NCI-H1930 (cell line): ENCODE measurements at places on chromosomes 4 and X.

DNA sequence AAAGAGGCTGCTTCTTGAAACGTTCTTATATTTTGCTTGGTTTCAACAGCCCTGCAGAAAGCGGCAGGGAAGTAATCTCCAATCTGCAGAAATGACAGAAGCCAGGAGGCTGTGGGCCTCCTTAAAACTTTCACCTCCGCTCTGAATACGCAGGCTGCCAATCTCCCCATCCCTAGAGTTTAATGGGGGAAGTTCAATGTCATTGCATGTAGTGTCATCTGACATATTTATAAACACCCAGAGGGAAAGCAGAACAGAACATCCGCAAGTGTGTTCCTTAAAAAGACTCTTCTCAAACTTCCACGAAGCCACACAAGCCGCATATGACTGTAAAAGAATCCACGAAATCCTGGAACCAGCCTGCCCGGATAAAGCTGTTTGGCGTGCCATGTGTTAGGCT lies 148.8 kb upstream of the TBL1X start:
- no peak for DNase-seq

GRCh38 chr4:8920289-8920965 lies 48.8 kb upstream of the HMX1 start:
- DNase-seq = no peak

GRCh38 chr4:112652216-112652615 lies 15.3 kb downstream of the LARP7 start:
- no peak for DNase-seq

DNA sequence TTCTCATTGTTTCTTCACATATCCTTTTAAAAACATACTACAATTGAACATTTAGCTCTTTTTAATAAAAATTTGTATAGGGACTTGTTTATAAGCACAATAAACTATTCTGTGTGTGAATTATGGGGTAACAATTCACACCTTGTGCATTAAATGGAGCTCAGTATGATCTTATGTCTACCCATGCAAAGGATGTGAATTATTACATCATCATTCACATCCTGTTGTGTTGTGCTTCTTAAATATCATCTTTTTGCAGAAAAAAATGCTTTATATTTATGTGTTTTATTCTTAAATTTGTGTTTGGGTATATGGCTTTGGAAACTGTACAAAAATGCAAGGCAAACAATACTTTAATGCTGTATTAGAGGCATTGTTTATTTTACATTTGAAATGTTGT lies 96.7 kb upstream of the PABPC4L start:
- no peak for DNase-seq

DNA sequence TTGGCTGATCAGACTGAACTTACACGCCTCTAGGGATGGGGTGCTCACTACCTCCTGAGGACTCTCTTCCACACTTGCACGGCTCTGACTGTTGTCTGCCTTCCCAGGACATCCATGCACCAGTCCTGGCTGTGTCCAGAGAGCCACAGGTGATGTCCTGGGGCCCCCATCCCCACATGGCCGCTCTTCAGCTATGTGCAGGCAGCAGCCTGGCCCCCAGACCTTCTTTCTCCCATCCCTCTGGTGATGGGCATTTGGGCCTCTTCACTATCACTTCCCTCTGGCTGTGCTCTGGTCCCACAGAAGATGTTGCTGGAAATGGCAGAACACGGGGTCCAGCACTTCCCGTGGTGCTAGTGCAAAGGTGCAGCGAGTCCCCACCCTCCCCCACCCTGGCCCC lies 40.9 kb upstream of the HMX1 start:
- no peak for DNase-seq

- no peak for DNase-seq
These were observed 11.3 kb downstream of the SLC38A5 start for GRCh38 chrX:48458711-48459110.

- peak; percentile 12 for DNase-seq
These were observed 208.4 kb downstream of the ANTXR2 start for GRCh38 chr4:79864500-79865200.

DNA sequence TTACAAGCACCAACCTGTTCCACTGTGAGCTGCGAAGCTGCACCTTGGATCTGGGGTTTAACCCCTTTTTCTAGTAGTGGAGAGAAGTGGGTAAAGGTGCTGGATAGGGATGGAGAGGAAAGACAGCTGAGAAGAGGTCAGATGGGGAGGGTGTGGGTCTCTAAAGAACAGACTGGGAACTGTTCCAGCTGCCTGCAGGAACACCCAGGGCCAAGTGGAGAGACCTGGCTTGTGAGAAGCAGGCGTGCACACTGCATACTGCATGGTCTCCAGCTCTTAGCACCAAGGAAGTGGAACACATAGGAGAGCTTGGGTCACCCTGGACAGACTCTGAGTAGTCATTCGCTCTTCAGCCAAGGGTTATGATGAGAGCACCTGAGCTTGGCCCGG lies 16.1 kb downstream of the BCOR start:
- DNase-seq = no peak

GRCh38 chr4:123599061-123599919 lies 202.7 kb downstream of the SPRY1 start:
- no peak for DNase-seq

DNA sequence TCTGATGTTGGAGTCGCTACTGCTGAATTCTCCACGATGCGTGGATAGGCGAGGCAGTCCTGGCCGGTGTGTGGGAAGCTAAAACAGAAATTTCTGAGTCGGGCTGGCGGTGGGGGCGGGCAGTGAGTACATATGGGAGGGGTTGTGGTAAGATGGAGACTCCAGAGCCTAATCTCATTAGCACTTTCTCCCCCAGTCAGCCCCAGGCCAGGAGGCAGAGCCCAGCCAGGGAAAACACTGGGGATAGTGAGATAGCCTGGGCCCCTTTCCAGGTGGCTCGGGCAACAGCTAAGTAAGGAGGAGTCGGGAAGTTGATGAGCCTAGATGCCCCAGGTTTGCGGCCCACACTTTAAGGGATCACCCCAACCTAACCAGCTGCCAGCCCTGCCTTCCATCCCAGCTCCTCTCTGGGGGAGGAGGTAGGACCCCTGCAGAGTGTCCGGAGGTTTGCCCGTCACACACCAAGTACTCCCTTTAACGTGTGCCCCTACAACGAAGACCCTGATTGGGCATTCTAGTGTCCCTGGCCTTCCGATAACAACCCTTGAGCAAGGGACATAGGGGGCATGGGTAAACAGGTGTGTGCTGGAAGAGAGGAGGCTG lies 2.4 kb upstream of the LOC101059915 start:
- no peak for DNase-seq

DNA sequence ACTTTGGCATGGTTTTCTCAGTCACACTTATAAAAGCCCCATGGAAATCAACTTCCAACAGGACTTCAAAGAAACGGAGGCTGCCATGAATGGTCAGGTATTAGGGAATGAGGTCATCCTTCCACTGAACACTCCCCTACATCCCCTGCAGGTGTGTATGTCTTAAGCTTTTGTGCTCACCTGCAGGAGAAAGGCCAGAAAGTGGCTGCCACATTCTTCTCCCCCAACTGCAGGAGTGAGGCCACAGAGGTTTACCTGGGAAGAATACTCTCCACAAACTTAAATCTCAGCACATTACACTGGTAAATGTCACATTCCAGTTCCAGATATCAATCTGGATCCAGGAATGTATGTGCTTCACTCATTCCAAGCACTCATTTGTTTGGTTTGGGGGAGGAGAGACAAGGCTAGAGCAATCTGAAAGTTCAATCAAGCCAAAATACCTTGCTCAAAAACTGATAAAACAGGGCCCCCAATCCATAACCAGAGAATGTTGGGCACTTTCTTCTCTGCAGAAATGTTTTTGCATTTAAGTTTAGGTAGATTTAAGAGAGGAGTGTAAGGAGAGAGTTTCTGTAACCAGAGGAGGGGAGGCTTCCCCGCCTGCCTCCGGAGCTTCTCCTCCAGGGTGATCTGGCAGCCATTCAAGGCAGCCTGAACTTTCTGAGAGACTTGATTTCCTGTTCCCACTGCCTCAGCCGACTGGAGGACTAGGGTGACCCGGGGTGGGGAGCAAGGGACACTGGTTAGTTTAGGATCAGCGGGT lies 15.4 kb downstream of the FAM9C start:
- DNase-seq = no peak

DNA sequence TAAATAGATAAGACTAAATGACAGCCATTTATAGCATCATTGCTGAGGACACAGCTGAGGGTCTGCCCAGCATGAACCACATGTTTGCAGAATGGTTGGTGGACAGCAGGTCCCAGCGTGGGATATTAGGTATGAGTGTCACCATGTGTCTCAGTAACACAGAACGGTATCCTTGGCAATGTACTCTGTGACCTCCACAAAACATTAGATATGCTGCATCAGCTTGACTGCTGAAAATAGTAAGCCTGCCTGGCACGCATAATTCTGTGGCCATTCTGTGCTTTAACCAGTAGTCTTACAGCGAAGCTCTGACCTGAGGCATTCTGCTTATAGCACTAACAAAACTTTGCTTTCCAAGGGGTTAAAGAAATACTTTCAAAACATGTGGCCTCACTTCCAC lies 32.0 kb downstream of the LIMCH1 start:
- no peak for DNase-seq

DNA sequence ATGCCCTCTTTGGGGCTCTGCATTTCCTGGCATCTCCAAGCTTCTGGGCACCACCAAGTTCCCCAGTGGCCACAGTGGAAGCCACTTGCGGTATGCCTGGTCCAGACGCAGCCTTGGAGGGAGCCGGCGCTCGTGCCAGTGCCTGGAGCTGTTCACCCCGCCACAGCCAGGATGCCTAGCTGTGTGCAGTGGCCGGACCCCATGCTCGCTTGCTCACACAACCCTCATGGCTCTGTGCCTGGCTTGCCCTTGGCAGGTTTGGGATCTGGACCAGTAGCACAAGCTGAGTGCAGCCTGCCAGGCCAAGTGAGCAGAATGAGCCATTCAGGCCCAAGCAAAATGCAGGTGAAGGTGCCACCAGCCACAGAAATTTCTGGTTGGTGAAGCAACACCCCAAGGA lies 283.5 kb downstream of the EVC2 start:
- DNase-seq = no peak
